ENCODE measurements at places on chromosomes 1 and 21. TPM values are rescaled to one million over a fixed set of nuclear protein-coding genes. Genes with fewer than 3 reads are reported as not detected.

DNA sequence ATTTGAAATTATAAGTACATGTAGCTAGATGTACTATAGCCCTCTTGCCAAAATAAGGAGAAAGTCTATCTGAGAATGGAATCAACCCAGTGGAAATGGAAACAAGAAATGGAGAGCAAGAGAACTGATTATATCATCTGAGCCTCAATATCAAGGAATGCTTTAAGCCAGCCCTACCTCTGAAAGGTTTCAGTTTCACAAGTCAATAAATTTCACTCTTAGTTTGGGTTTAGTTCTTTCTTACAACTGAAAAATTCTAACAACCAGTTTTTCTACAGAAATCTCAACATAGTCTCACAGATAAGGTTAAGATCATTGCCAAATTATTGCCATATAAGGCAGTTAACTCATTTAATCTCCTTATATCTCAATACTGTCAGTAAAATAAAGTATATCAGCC is 80.0 kb downstream of the EPS15 start:
- no peak overlapping the region for H3K4me3 ChIP-seq
- no peak overlapping the region for H3K27ac ChIP-seq
- no peaks in the 10 kb centered on the region for H3K27me3 ChIP-seq
- no peak for DNase-seq
- peaks cover 20% of the 10 kb centered on the region for H3K36me3 ChIP-seq

DENND2C gene
- total RNA-seq, result 40.3 TPM

ODF2L gene
- total RNA-seq, result 77.6 TPM

GRCh38 chr21:15692711-15693110 is 37.1 kb upstream of the USP25 start:
- no peaks in the 10 kb centered on the region for H3K27me3 ChIP-seq
- DNase-seq, result no peak

DNA sequence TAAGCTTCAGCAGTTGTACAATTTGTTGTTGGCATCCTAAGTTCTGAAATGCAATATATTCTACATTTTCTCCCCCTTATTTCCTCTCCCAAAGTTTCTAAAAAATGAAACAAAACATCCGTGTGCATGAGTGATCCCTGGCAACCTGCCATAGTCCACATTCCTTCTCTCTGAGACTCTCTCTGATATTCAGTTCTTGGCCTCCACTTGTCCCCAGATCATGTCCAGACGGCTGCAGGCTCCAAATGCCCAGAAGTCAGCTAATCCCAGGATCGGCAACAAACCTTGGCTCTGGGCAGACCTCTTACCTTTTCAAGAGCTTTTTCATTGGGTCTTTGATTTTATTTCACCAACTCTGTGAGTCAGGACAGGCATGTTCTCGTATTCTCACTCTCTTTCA is 187.8 kb downstream of the ETS2 start:
- no peaks in the 10 kb centered on the region for H3K27me3 ChIP-seq
- no peak overlapping the region for H3K4me3 ChIP-seq
- DNase-seq, result no peak
- H3K27ac ChIP-seq, result no peak overlapping the region
- no peaks in the 10 kb centered on the region for H3K36me3 ChIP-seq

- no peaks in the 10 kb centered on the region for H3K27me3 ChIP-seq
- H3K27ac ChIP-seq, result no peak overlapping the region
- no peaks in the 10 kb centered on the region for H3K36me3 ChIP-seq
- DNase-seq, result no peak
- no peaks in the 10 kb centered on the region for H3K4me1 ChIP-seq
These were observed 216.6 kb upstream of the EDN2 start for GRCh38 chr1:41700986-41701535.

PRRX1 gene
- not detected for total RNA-seq

LCE1A gene
- total RNA-seq, result not detected

GRCh38 chr21:33901412-33902288 is 14.0 kb downstream of the ATP5PO start:
- H3K4me1 ChIP-seq, result no peaks in the 10 kb centered on the region
- no peaks in the 10 kb centered on the region for H3K27me3 ChIP-seq
- H3K36me3 ChIP-seq, result peaks cover 52% of the 10 kb centered on the region
- H3K4me3 ChIP-seq, result no peak overlapping the region

GRCh38 chr1:172383536-172383935 is 36.9 kb upstream of the C1orf105 start:
- no peak overlapping the region for H3K4me3 ChIP-seq
- DNase-seq, result no peak
- no peaks in the 10 kb centered on the region for H3K27me3 ChIP-seq
- no peaks in the 10 kb centered on the region for H3K36me3 ChIP-seq
- H3K4me1 ChIP-seq, result no peaks in the 10 kb centered on the region

DNA sequence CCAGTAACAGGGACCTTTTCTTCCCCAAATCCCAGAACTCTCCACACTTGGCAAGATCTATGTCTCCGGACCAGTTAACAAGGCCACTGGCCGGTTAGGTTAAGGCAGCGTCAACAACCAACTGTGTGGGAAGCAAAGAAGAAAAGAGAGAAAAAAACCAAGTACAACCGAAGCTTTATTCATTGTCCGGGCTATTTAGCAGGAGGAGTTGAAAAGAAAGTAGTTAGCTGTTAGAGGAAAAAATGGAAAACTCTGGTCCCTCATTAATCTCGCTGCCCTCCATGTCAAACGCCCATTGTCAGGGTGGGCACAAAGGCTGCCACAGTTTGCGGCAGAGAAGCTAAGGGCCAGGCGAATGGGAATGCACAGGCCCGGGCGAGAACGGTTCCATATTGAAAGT is 49.3 kb upstream of the GRIK3 start:
- peaks cover 6% of the 10 kb centered on the region for H3K27me3 ChIP-seq
- no peak for DNase-seq
- H3K4me3 ChIP-seq, result no peak overlapping the region

ANKRD34A gene
- 2.7 TPM for total RNA-seq

MPL gene
- total RNA-seq, result 0.36 TPM

- H3K36me3 ChIP-seq, result no peaks in the 10 kb centered on the region
- DNase-seq, result peak; percentile 95
- H3K4me3 ChIP-seq, result no peak overlapping the region
- H3K27ac ChIP-seq, result no peak overlapping the region
- H3K4me1 ChIP-seq, result no peaks in the 10 kb centered on the region
These were observed 33.4 kb upstream of the TENT5B start for GRCh38 chr1:27045973-27046558.

DNA sequence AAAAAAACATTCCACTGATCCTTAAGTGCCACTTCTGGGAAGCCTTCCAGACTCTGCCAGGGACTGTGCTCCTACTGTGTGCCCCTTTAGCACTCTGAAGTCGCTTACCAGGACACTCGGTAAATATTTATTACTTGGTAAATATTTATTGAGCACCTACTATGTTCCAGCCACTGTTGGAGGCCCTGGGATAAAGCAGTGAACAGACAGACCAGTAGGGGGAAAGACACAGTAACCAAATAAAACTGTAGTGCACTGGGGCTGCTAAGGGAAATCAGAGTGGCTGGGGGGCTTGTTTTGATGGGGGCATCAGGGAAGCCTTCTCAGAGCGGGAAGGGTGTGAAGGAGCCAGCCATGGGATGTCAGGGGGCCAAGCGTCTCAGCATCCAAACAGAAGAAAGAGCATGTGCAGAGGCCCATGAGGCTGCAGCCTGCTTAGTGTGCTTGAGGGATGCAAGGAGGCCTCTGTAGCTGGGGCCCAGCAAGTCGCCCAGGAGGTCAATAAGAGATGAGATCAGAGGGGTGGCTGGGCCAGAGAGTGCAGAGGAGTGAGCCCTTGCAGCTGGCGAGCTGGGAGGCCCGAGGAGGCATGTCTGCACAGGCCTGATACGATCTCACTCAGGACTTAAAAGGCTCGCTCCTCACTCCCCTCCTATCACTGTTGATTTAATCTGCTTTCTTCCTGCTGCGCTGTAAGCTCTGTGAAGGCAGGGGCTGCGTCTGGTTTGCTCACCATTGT is 28.6 kb downstream of the KAZN start:
- H3K27ac ChIP-seq, result peak overlapping the region; percentile 74
- H3K4me3 ChIP-seq, result no peak overlapping the region
- peaks cover 3% of the 10 kb centered on the region for H3K4me1 ChIP-seq
- peak; percentile 71 for DNase-seq
- H3K36me3 ChIP-seq, result no peaks in the 10 kb centered on the region

GRCh38 chr1:228989676-228989991 is 254.4 kb downstream of the RHOU start:
- no peaks in the 10 kb centered on the region for H3K4me1 ChIP-seq
- no peaks in the 10 kb centered on the region for H3K27me3 ChIP-seq
- H3K27ac ChIP-seq, result no peak overlapping the region
- no peak overlapping the region for H3K4me3 ChIP-seq
- no peak for DNase-seq
- H3K36me3 ChIP-seq, result no peaks in the 10 kb centered on the region

DNA sequence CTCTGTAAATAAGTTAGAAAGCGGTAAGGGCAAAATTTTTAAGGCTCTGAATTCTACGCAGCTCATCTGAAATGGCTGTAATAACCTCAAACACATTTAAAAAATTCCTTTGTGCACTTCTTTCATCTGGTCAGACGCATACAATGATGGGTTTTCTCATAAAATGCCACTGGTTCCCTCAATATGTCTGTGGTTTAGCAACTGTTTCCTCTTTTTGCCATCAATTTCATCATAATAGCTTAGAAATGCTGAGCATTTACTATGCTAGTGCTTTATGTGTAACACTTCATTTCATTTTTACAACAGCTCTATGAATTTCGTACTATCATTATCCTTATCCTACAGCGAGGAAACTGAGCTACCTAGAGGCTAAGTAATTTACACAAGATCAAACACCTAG is 35.3 kb upstream of the DMRTA2 start:
- no peak overlapping the region for H3K27ac ChIP-seq
- no peak for DNase-seq
- no peaks in the 10 kb centered on the region for H3K4me1 ChIP-seq

GRCh38 chr1:147243228-147243685 is 773 bp downstream of the CHD1L start:
- no peaks in the 10 kb centered on the region for H3K4me1 ChIP-seq
- H3K4me3 ChIP-seq, result peak overlapping the region; percentile 99
- H3K27ac ChIP-seq, result peak overlapping the region; percentile 83
- DNase-seq, result peak; percentile 76
- peaks cover 10% of the 10 kb centered on the region for H3K36me3 ChIP-seq
- no peaks in the 10 kb centered on the region for H3K27me3 ChIP-seq

- no peaks in the 10 kb centered on the region for H3K36me3 ChIP-seq
- H3K4me1 ChIP-seq, result no peaks in the 10 kb centered on the region
- H3K4me3 ChIP-seq, result peak overlapping the region; percentile 78
- peak; percentile 71 for DNase-seq
- no peak overlapping the region for H3K27ac ChIP-seq
These were observed 772 bp downstream of the ADAM15 start for GRCh38 chr1:155051777-155052398.

DNA sequence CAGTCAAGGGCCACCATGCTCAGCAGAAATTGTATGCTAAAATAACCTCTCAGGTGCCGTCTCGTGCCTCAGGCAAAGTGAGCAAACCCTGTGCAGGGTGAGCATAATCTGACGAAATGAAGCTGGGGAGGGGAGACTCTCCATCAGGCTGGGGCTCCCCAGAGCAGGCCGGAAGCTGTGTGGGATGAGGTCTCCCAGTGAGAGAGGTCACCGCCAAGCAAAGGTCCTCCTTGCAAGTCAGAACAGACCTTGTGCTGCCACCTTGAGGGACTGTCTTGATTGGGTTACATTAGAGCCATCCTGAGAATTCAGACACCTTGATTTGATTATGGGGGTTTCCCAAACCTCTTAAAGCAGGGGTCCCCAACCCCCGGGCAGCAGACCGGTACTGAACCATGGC is 64.2 kb downstream of the ZNF684 start:
- no peak for DNase-seq
- H3K36me3 ChIP-seq, result no peaks in the 10 kb centered on the region
- no peak overlapping the region for H3K27ac ChIP-seq
- no peaks in the 10 kb centered on the region for H3K4me1 ChIP-seq
- H3K4me3 ChIP-seq, result no peak overlapping the region
- H3K27me3 ChIP-seq, result no peaks in the 10 kb centered on the region

GRCh38 chr1:11982010-11982392 is 1.8 kb downstream of the MFN2 start:
- no peaks in the 10 kb centered on the region for H3K27me3 ChIP-seq
- H3K36me3 ChIP-seq, result peaks cover 39% of the 10 kb centered on the region
- H3K4me1 ChIP-seq, result no peaks in the 10 kb centered on the region
- no peak overlapping the region for H3K27ac ChIP-seq
- no peak for DNase-seq

- peaks cover 6% of the 10 kb centered on the region for H3K4me1 ChIP-seq
- H3K4me3 ChIP-seq, result peak overlapping the region; percentile 42
These were observed 15.5 kb upstream of the SNX27 start for GRCh38 chr1:151596166-151596953.

DNA sequence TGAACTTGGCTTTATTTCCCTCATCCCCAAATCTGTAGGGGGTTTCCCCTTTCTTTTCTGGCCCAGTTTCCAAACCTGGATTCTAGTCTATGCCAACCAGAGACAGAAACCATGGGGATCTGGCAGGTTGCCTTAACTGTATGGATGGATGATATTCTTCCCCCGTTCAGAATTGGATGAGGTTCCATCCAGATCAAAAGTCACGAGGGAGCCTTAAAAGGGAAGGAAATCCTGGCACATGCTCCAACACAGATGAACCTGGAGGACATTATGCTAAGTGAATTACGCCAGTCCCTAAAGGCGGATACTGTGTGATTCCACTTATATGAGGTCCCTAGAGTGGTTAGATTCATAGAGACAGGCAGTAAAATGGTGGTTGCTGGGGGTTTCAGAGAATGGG is 124.4 kb downstream of the HUNK start:
- DNase-seq, result no peak
- no peaks in the 10 kb centered on the region for H3K4me1 ChIP-seq
- no peak overlapping the region for H3K4me3 ChIP-seq
- H3K36me3 ChIP-seq, result no peaks in the 10 kb centered on the region

- no peaks in the 10 kb centered on the region for H3K4me1 ChIP-seq
- H3K27ac ChIP-seq, result no peak overlapping the region
- H3K36me3 ChIP-seq, result no peaks in the 10 kb centered on the region
- H3K27me3 ChIP-seq, result no peaks in the 10 kb centered on the region
- no peak overlapping the region for H3K4me3 ChIP-seq
These were observed 26.5 kb upstream of the MRPS6 start for GRCh38 chr21:34046917-34047316.

GRCh38 chr1:47703156-47703825 is 265.4 kb downstream of the FOXD2 start:
- H3K27me3 ChIP-seq, result peaks cover 42% of the 10 kb centered on the region
- no peaks in the 10 kb centered on the region for H3K4me1 ChIP-seq
- no peak overlapping the region for H3K27ac ChIP-seq
- no peaks in the 10 kb centered on the region for H3K36me3 ChIP-seq
- no peak overlapping the region for H3K4me3 ChIP-seq

DNA sequence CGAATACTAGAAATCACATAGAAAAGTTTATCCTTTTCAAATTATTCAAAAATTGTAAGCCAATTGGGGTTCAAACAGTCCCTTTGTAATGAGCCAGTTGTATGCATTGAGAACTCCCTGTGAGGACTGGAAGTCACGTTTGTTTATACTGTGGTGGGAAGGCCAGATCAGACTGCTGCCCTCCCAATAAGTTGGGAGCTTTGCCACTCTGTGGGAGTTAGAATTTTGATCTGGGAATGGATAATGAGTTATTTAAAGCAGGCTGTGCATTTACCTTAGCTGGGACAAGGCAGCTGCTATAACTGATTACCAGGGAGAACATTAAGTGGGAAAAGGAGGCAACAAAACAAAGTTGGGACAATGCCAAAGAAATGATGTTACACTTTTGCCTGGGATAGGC is 178.8 kb downstream of the SDCCAG8 start:
- no peaks in the 10 kb centered on the region for H3K36me3 ChIP-seq
- no peaks in the 10 kb centered on the region for H3K27me3 ChIP-seq
- DNase-seq, result no peak
- H3K4me1 ChIP-seq, result no peaks in the 10 kb centered on the region

PDC gene
- total RNA-seq, result not detected

GRCh38 chr1:159802111-159802510 is at the start of gene FCRL6:
Gene FCRL6, plus strand, starts transcription at chr1:159802360. Its CDS starts 65 bp downstream, at chr1:159802425.
- H3K27me3 ChIP-seq, result peaks cover 29% of the 10 kb centered on the region
- no peak for DNase-seq
- no peaks in the 10 kb centered on the region for H3K36me3 ChIP-seq
- H3K4me1 ChIP-seq, result no peaks in the 10 kb centered on the region
- no peak within 1 kb of the TSS for H3K4me3 ChIP-seq
- H3K27ac ChIP-seq, result no peak within 1 kb of the TSS

APOBEC4 gene
- total RNA-seq, result not detected

TCHHL1 gene
- total RNA-seq, result not detected

Measured in endodermal cell (in vitro differentiated cells).